ENCODE measurements at places on chromosomes 6 and 20.

DNA sequence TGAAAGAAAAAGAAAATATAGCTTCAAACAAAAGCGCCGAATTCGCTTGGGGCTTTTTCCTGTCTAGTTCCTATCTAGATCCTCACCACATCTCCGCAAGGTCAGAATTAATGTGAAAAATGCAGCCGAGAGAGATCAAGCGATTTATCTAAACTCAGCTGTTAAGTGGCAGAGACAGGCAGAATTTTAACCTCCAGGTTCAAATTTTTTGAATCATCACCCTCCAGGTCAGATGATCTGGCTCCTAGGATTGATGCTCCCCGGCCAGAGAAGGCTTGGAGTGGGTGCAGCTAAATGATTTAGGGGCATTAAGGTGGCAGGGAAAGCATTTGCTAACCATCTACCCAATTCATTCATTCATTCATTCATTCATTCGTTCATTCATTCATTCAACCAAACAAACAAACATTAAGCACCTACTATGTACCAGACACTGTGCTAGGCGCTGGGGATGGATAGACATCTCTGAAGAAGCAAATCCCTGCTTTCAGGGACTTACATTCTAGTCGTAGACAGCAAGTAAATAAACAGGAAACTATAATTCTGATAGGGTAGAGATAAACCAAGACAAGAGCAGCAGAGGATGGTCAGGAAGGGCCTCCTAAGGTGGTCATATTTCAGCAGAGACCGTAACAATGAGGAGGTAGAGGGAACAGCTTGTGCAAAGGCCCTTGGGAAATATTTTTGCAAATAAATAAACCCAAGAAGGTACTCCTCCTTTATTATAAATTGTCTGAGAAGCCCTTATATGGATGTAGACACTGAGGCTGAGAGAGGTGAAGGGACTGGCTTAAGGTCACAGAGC is 672 bp upstream of the UBE2V1 start:
- DNase-seq = no peak

DNA sequence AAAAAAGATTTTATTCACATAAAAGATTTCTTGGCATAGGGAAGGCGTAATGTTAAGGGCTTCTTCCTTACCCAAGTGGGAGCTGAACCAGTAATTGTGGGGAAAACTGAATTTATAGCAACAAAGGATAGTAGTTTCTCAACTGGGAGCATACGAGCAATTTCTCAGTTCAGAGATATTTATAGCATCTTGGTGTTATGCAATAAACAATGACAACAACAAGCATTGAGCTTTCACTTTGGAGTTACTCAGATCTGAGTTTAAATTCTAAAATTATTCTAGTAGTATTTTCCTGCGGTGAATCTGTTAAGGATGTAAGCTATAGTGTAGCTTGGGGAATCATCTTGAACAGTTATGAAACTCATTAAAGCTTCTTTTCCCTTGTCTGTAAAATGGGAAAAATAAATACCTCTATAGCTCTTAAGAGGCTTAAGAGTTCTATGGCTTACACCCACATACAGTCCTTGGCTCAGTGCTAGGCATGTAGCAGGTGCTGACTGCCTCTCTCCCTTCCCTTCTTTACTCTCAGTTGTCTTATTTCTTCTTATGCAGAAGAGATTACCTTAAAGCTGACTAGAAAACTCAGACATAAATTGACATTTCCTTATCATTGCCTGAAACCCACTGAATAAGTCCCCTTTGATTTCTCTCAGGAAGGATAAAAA is 58.8 kb downstream of the SAMD5 start:
- no peak for DNase-seq

- DNase-seq = no peak
These were observed 44.1 kb downstream of the SAMD3 start for GRCh38 chr6:130178692-130179091.

- DNase-seq = no peak
These were observed 203.8 kb upstream of the LRFN2 start for GRCh38 chr6:40791004-40791403.

DNA sequence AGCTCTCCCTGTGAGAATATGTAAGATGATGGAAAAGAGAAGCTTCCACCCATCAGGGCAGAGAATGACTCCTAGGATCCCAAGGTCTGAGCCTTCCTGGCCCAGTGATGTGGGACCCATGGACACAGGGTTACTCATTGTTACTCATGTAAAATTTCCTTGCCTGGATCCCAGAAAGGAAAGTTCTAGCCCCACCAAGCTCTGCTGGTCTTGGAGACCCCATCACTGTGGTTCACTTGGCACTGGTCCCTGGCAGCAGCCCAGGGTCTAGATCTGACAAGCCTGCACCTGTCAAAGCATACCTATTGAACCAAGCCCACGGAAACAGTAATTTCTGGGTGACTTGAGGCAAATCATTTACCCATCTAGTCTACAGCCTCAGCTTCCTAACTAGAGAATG is 22.1 kb downstream of the MDGA1 start:
- DNase-seq = no peak

DNA sequence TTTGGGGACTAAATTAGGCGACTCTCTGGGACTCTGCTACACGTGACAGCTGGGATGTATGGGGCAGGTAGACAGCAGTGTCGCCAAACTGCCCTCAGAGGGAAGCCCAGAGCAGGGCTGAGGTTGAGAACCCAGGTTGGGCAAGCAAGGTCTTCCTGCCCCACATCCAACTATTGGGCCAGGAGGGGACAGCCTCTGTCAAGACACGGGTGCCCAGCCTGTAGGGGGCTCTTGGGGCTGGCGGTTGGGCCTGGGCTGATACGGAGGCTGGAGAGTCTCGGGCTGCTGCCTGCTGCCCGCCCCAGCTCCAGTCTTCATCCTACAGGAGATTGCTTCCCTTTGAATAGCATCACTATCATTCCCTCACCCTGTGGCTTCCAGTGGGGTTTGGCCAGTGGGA is 33.3 kb downstream of the CPNE5 start:
- no peak for DNase-seq

- no peak for DNase-seq
These were observed 15.7 kb downstream of the GSTA1 start for GRCh38 chr6:52787917-52788316.

DNA sequence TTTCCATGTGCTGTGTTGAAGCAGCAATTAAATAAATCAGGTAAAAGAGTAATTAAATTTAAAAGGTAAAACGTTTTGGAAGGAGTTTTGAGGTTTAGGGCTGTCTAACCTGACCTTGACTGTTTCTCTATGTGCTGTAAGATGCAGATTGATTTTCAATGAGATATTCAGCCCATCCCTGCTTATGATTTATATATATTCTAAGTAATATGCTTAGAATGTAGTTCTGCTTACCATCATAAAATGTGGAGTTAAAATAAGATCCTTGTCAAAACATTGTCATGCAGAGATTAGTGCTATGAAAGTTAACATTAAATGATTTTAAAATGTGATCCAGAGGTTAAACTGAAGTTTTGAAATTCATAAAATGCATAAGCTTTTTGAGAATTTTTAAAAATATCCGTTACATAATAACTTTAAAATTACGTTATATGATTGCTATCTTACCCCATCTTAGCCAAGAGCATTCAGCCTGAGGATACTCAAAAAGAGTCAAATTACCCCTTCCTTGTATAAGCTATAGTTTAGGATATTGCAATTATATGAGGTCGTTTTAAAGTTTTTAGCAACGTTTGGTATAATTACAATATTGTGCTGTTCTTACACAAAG is 122.5 kb downstream of the MTHFD1L start:
- no peak for DNase-seq

DNA sequence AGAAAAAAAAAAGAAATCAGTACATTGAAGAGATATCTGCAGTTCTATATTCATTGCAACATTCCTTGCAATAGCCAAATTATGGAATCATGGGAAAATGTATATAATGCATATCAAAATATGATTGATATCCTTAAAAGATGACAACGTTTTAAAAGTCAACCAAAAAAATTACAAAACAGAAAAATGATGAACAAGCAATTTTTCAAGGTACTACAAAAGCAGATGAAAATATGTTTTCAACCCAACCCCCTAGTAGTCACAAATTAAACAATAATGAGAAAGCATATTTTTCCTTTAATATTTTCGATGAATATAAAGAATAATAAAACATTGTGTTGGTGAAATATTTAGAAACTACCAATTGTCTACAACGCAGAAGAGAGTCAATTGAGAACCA is 497.6 kb downstream of the MEI4 start:
- DNase-seq = no peak

DNA sequence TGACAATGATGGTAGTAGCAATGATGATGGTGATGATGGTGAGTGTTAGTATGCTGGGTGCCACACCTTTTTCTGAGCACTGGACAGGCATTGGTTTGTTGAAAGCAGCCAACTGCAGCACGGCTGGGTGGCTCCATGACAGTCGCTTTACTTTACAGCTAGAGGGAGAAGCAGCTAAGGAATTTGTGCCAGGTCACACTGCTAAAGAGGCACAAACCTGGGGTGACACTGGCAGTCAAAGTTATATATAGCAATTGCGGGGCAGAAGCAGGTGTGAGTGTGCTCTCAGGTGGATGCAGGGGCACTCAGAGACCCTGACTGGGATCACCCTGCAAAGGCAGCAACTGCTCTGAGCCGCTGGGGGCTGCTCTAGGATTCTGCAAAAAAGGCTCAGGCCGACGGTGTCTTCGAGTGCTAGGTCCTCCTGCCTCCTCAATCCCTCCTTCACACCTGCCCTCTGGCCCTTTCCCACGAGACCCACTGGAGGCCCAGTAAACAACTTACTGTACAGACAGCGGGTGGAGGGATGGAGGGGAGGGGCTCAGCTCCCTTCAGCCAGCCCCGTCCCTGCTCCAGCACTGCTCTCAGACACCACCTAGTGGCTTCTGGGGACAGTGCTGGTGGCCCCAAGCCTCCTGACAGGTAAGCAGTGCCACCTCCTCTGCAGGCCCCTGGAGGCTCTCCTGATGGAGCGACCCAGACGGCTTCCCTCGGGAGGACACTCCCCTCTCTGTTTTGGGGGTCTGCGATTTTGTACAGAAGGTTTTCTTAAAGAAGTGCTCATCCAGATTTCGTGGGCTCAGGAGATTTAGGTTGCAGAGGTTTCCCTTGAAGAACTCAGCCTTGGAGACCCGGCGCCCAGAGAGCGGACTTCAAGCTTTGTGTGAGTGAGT is 4.4 kb upstream of the RPS21 start:
- peak; percentile 81 for DNase-seq

GRCh38 chr20:33914919-33915318 is 78.8 kb upstream of the RALY start:
- peak; percentile 38 for DNase-seq

GRCh38 chr6:22954749-22955385 is 385.5 kb downstream of the HDGFL1 start:
- DNase-seq = no peak

GRCh38 chr20:20691477-20692235 is 20.8 kb downstream of the RALGAPA2 start:
- no peak for DNase-seq

- DNase-seq = no peak
These were observed 6.4 kb downstream of the NSFL1C start for GRCh38 chr20:1460275-1460674.

- DNase-seq = no peak
These were observed 254.0 kb downstream of the TPBG start for GRCh38 chr6:82617648-82618047.

- no peak for DNase-seq
These were observed 8.6 kb upstream of the TRIB3 start for GRCh38 chr20:371755-372542.

- no peak for DNase-seq
These were observed 52.6 kb upstream of the CEP162 start for GRCh38 chr6:84280030-84280429.

GRCh38 chr6:79584332-79584731 is 46.8 kb upstream of the SH3BGRL2 start:
- DNase-seq = no peak
